Hematopoietic multipotent progenitor cell treated with erythropoietin and hydrocortisone succinate and interleukin-3 and kit ligand, for 8 days (in vitro differentiated cells): ENCODE measurements at places on chromosomes 6 and 20.

DNA sequence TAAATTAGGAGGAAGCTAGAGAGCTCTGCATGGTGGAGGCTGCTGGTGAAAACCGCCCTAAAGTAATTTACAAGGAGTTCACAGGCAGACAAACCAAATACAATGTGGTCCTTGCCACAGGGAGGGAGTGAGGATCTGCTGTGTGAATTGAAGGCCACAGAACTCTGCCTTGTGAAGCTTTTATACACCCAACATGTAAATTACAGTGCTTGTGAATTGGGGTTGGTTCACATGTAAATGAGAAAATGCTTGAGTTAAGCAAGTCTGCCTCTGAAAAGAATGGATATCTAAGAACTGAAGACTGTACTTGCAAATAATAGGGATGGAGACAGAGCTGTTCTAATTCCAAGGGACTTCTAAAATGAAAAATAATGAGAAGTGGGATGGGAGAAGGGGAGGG lies 194.2 kb downstream of the SLC35F1 start:
- no peak for DNase-seq

DNA sequence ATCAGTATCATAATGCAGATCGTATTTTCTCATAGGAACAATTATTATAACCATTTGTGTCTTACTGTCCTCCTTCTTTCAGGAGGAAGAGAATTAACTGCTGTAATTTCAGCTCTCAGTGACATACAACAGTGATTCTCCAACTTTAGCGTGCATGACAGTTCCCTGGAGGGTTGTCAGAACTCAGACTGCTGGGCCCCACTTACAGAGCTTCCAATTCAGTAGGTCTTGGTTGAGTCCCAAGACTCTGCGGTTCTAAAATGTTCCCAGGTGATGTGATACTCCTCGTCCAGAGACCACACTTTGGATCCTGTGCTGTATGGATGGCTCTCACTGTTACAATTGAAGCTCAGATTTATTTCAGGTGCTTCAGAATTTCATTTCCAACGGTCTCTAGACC lies 72.8 kb downstream of the CAP2 start:
- DNase-seq = no peak

GRCh38 chr6:146878168-146878951 lies 279.6 kb downstream of the ADGB start:
- DNase-seq = no peak

- DNase-seq = no peak
Observed at GRCh38 chr6:158717341-158718330, 67.8 kb downstream of the SYTL3 start.

- peak; percentile 75 for DNase-seq
Observed at GRCh38 chr6:125945378-125946141, 11.0 kb upstream of the HINT3 start.

DNA sequence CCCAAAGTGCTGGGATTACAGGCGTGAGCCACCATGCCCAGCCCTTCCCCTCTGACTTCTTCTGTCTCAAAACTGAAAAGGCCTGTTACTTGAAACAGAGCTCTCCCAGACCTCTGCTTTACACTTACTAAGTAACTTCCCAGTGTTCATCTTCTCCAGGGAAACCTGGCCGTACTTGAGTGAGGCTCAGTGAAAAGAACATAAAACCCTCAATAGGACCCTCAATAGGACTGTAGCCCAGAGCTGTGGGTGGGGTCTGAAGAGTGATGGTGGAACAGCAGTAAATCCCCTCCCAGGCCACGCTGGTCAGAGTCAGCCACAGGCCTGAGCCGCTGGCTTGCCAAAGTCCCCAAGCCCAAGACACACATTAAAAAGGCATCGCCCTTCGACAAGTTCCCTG lies 145.4 kb downstream of the NFATC2 start:
- DNase-seq = no peak

- no peak for DNase-seq
Observed at GRCh38 chr20:53491462-53491861, 102.2 kb downstream of the ZNF217 start.

DNA sequence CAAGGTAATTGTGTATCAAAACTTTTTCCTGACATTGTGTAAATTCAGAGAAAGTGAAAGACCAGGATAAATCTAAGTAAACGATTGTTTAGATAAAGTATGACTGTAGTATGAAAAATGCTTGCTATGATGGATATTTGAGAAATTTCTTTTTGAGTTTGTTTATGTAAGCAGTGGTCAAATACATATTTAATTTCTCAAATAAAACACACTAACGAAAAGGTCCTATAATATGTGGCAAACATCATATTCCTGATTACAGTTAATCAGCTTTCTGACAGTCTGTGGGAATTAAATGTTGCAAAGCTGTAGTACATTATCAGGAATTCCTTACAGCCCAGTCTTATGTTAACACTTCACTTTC lies 636.9 kb downstream of the MMUT start:
- DNase-seq = no peak

GRCh38 chr6:55621244-55621643 lies 42.3 kb upstream of the HMGCLL1 start:
- DNase-seq = no peak

DNA sequence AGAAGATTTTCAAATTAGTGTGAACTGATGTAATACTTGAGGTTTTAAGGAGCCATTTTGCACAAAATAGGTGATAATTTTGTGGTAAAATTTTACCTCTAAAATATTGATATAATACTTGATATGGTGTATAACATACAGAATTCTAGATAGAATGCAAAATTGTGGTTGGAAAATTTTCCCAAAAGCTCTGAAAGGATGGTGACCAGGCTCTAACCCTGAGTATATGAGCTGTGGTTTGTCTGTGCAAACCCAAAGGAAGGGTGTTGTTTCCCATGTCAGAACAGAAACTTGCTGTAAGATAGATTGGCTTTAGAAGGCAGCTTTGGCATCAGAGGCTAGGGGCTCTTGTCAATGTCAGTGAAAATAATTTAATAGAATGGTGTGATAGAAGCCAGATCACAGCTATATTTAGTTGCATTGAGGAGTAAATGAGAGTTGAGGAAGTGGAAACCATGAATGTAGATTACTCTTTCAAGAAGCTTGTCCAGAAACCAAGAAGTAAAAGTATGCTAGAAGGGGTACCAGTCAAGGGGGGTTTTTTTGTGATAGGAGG lies 257.7 kb downstream of the FARS2 start:
- no peak for DNase-seq

DNA sequence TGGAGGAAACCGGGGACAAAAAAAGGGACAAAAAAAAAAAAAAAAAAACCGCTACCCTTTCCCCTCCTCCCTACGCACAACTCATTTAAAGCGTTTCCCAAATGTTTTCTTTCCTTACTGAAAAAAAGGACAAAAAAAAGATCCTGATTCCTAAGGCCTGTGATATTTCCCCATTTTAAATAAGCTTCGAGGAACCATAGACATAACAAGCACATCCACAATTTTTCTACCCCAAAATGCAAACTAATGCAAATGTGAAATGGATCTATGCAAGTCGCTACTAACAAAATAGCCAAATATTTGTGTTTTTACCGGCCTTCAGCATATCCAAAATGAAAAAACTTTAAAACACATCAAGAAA lies 1.4 kb upstream of the ZNF217 start:
- DNase-seq = peak; percentile 35

DNA sequence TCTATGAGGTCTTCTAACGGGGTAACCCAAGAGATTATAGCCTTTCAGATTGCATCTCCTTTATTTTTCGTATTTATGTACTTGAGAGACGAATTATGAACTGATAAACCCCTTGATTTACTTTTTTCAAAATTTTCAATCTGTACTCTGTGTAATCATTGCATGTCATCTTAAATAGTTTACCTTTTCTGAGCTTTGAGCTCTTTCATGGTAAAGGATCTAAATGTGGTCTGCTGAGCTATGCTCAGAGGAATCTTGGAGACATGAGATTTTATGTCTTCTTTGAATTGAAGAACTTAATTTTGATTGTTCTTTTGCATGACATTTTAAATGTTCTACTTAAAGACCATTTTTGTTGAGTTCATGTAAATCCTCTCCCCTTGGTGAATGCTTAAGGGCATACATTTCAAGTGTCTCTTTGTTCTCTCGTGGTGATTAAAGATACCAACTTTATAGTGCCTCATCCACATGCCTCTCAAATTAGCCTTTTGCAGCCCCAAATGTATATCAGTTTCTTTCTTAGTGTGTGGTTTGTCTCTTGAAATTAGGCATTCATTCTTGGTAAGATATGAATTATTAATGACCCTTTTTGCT lies 116.3 kb upstream of the SCGN start:
- no peak for DNase-seq

GRCh38 chr20:20318365-20319161 lies 49.3 kb upstream of the INSM1 start:
- peak; percentile 3 for DNase-seq

- DNase-seq = no peak
Observed at GRCh38 chr6:79818471-79818870, 128.9 kb downstream of the ELOVL4 start.

GRCh38 chr6:22575190-22575589 lies 5.8 kb downstream of the HDGFL1 start:
- no peak for DNase-seq

GRCh38 chr20:51398083-51398482 lies 144.4 kb downstream of the NFATC2 start:
- no peak for DNase-seq

DNA sequence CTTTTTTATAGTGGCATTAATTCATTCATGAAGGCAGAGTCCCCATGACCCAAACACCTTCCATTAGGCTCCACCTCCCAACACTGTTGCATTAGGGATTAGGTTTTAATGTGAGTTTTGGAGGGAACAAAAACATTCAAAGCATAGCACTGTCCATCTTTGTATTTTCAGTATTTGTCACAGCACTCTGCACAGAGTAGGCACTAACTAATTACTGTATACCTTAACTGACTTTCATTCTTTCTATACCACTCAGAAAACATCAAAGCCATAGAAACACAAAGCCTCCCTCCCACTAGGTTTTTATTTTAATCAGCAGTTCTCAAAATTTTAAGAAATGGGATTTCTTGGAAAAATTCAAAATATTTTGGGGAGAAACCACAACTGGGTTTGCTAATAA lies 21.8 kb upstream of the AHI1 start:
- DNase-seq = no peak

DNA sequence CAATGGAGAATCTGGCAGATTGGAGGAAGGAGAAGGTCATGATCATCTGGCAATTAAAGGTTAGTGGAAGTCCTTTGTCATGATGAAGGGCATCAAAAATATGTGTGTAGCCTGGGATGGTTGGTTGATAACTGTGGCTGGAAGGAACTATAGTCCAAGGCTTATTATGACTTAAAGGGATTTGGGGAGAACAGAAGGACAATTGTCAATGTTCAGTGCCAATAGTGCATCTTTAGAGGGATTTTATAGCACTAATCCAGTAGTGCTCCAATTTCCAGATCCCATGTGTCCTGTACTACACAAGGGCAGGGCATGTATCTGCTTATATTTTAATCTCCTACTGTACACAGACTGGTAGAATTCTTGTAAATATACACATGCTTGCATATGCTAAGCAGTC lies 5.0 kb upstream of the ZBTB24 start:
- no peak for DNase-seq

GRCh38 chr20:25273541-25274358 lies 25.9 kb downstream of the PYGB start:
- DNase-seq = no peak

DNA sequence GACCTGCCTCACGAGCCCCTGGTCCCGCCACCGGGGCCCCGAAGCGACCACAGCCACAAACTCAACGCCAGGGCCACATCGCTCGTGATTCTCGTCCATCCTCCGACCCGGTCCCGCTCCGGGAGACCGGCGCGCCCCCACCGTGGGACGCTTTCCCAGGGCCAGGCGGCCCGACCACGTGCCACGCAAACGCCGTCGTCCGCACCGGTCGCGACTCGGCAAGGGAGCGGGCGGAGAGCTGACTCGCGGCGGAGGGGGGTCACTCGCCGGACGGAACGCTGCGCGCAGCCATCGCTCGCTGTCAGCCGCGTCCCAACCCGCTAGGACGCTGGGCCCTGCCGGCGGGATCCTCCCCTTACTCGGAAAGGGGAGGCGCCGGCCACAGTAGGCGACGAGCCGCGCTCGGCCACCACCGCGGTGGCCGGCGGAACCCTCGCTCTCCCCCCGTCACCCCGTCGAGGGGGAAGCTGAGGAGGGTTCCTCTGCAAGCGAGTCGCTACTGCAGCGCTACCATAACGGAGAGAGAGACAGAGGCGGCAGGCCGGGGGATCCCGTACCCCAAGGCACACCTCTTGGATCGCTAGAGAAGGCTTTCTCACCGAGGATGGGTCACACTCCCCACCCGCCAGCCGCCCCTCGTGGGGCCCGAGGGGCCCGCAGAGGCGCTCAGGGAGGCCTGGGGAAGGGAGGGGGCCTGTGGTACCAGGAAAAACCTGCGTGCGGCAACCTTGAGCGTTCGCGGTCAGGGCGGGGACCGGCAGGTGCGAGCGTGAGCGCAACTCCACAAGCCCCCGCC lies 511.8 kb upstream of the ZNF337 start:
- DNase-seq = no peak

DNA sequence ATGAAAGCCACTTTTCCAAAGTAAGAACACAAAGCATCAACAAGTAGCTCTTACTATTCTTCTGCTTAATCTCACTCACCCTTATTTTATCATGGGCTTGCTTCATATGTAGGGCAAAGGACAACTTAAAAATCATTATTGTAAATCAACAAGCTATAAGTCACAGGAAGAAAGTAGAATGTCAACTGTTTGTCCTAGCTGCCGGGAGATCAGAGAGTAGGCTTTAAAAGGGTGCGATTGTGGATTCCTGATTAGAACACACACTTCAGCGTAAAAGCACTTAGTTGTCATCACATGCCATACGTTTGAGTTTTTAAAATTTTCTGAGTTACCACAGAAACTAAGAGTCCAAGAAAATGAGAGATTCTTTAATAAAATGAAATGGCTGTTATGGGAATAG lies 44.4 kb upstream of the NHSL1 start:
- no peak for DNase-seq

DNA sequence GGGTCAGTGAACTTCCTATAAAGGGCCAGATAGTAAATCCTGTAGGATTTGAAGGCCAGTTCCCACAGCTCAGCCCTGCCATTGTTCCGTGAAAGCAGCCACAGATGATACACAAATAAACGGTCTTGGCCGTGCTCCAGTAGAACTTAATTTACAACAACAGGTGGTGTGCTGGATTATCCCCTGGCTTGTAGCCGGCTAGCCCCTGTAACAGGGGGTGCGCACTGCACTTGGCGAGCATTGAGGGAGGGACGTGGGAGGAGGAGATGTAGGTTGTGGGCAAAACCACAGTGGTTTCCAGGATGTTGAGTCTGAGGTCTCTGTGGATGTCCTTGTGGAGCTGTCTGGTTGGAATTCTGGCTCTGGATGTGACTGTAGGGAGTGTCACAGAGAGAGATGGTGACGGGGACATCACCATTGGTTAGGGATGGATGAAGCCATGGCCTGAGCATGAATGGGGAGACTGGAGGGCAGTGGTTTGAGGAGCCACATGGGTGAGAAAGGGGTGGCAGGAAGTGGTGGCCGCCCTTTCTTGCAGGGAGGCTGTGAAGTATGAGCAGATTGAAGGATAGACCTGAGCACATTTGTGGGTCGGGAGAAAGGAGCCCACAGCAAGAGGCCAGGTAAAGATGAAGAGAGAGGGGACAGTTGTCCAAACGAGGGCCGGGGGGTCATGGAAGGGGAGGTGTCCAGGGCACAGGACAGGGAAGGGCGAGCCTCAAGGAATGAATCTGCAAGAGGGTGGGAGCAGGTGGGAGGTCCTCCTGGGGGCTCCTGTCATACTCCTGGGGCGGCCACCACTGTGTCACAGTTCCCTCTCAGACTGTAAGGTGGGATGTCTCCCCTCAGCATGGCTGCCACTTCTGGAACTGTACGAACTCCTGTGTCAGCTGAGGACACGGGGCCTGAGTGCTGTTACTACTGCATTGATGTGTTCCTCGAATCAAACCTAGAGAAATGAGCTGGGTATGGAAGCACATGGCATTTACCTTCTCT lies 53.6 kb downstream of the CDH26 start:
- no peak for DNase-seq
